Fibroblast of skin of left biceps (primary cell): ENCODE measurements at places on chromosomes 7 and 10.

- DNase-seq = no peak
Observed at GRCh38 chr10:79468841-79469585, 23.6 kb upstream of the ZCCHC24 start.

DNA sequence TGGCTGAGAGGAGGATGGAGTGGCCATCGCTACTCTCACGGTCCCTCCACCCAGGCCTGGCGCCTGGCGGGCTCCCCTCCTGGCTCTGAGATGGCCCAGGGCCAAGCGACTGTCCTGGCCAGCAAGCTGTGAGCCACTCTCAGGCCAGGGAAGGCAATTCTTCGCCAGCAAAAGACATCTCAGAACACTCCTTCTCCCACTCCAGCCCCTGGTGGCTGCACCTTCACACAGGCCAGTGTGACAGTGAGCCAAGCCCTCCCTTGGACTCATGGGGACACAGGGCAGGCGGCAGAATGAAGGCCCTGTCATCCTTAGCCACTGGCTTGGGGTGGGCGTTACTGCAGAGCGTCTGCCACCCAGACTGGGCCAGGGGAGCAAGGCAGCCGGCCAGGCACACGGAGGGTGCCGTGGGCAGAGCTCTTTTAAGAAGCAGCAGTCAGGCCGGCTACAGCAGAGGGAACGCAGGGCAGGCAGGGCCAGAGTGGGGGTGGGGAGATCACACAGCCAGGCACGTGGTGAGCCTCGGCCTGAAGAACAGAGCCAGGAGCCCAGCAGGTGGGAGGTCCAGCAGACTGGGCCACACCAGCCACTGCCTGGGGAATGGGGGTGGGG is 14.4 kb downstream of the STK32C start:
- no peak for DNase-seq

GRCh38 chr7:47093320-47094234 is 488.3 kb downstream of the TNS3 start:
- DNase-seq = peak; percentile 82

- no peak for DNase-seq
Observed at GRCh38 chr7:133196856-133197612, 55.8 kb upstream of the EXOC4 start.

- no peak for DNase-seq
Observed at GRCh38 chr7:85750454-85750949, 563.6 kb upstream of the SEMA3D start.

DNA sequence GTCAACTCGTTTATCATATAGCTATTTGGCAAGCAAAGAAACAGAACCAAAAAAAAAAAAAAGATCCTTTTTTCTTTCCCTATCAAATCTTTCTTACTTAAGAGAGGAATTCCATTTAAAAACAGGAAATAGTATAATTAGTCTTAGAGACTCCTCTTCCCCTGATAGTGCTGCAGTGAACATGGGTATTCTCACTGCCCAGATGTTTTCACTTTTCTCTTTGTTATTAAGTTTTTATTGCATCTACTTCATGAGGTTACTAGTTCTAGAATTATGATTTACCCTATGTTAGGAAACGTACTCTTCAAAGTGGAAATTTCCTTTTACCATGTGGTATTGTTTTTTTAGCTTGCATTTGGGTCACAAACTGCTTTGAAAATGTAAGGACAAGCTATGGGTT is 8.5 kb downstream of the CASP2 start:
- DNase-seq = no peak

GRCh38 chr7:69967689-69968450 is 369.6 kb downstream of the AUTS2 start:
- no peak for DNase-seq
